ENCODE measurements at places on chromosomes 5 and 9.
A peak's percentile ranks its signal among the peaks of the same experiment; 100 is the strongest.

DNA sequence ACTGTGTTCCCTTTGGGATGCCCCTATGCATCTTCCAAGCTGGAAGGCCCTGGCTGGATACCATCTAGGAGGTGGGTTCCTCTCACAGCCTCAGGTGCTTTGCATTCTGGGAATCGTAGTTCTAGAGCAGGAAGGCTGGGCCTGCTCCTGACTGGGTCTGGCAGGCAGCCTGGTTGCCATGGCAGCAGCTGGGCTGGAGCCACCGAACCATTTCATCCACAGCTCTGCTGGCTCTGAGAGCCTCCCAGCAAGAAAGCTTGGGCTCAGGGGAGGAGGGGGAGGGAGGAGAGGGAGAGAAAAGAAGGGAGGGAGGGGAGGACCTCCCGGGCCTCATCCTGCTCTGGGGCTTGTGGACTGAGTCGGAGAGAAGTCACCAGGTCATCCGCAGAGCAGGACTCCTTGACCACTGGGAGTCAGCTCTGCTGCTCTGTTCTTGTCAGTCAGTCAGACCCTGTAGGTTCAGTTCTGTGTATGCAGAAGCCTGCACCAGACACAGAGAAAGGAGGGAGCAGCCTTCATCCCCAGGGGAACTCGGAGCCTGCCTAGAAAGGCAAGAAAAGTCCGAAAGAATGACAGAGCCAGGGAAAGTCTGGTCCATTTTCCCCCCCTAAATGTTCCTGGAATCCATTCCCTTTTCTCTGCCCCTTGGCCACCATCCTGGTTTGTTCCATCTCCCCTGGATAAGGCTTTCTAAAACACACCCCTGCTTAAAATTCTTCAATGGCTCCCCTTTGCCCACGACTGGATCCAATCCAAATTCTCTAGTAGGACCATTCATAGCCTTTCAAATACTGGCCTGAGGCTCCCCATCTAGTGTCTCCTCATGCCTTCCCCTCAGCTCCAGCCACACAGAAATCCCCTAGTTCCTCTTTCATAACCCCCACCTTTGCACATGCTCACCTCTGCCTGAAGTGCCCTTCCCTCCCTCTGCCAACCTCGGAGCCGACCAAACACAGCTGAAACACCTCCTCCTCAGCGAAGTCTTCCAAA, 65.4 kb upstream of the ARAP3 start:
- peak; percentile 73 for DNase-seq

- no peak for DNase-seq
These were observed 159.8 kb downstream of the SPATA31D1 start for GRCh38 chr9:82148426-82148810.

DNA sequence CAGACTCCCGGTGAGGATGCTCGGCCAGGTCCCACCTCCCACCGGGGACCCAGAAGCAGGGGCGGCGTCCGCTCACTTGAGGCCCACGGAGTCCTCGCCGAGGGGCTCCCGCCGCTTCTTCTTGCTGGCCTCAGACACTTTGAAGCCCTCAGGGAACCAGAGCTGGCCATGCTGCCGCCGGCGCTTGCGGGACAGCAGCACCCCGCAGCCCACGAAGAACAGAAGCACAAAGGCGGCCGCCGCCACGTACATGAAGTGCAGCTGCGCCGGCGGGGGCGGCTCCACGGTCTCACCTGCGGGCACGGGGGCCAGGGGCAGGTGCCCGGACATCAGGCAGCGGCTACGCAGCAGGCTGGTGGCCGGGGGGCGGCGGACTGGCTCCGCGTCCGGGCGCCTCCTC, 19.4 kb upstream of the SEC16A start:
- DNase-seq, result no peak

GRCh38 chr5:59021837-59022514, 439.1 kb downstream of the RAB3C start:
- DNase-seq, result no peak

GRCh38 chr5:142544946-142545649, 140.8 kb downstream of the FGF1 start:
- DNase-seq, result no peak

- no peak for DNase-seq
These were observed 37.7 kb upstream of the MRPS30 start for GRCh38 chr5:44770780-44771717.

GRCh38 chr9:99966716-99967115, 60.3 kb downstream of the STX17 start:
- DNase-seq, result no peak
